ENCODE measurements at places on chromosomes 13 and 19.

DNA sequence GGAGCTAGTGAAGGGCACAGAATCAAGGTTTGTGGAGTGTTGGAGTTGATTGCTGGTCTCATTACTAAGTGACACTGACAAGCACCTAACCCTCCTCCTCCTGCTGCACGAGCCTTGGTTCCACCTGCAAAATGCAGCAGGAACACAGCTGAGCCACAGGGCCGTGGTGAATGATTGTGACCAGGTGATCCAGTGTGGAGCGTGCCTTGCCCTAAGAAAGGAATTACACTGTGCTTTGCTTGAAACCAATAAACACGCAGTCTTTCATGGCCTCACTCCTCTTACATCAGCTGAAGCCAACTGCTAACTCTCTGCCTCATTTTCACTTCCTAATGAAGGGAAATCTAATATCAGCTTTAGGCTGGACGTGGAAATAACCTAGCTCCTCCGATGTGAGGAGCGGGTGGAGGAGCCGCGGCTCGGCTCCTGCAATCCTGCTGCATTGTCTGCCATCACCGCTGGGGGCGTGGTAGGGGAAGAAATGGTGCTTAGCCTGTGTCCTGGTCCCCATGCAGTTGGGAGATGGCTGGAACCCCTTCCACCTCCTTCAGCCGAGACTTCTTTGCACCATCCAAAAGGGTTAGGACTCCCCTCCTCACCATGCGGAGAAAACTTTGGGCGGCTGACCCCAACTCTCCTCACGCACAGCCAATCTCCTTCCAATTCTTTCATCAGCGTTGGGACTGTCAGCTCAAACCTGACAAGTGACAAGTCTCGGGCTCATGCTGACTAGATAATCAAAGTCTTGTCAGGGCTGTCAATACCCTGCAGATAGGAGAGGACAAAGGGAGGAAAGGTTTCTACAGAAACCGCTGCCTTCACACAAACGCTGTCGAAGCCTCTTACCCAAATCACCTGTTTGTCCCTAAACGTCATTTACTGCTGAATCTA, 427.9 kb downstream of the ZNF536 start:
- peak; percentile 30 for DNase-seq

DNA sequence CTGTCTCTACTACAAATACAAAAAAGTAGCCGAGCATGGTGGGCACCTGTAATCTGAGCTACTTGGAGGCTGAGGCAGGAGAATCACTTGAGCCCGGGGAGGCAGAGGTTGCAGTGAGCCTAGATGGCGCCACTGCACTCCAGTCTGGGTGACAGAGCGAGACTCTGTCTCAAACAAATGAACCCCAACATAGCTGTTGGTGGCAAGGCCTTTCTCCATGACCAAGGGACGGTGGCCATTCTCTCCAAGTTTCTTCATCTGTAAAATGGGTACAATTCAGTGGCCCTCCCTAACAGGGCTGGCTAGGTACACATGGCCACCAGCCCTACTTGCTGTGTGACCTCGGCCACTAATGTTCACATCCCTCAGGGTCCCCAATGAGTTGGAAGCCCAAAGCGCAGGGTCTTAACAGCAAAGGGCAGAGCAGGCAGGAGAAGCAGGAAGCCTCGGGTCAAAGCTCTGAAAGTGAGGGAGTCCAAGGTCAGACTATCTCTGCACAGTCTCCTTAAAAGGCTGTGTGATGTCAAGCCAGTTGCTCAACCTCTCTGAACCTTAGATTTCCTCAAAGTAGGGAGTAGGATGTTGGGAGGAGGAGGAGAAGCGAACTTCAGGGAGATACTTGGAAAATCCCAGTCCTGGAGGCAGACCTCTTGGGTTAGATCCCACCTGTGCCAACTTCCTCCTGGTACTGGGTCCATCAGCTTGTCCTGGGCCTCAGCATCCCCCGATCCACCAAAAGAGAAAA, 2.7 kb downstream of the JUND start:
- no peak for DNase-seq

DNA sequence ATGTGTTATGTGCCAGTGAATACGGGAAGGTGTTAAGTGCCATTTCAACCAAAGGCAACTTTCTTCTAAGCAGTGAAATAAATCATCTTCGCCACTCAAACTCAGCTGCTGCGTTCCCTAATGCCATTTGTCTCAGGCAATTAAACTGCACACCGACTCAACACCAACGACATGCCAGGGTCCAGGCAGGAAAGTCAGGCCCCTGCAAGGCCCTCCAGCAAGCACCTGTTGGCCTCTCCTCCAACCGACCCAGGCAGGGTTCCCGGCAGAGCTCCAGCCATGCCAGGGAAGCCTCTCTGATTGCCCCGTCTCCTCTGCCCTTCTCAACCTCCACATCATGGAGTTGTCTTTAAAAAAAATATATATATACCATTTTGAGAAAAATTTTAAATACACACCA, 21.8 kb downstream of the SAFB2 start:
- peak; percentile 33 for DNase-seq

DNA sequence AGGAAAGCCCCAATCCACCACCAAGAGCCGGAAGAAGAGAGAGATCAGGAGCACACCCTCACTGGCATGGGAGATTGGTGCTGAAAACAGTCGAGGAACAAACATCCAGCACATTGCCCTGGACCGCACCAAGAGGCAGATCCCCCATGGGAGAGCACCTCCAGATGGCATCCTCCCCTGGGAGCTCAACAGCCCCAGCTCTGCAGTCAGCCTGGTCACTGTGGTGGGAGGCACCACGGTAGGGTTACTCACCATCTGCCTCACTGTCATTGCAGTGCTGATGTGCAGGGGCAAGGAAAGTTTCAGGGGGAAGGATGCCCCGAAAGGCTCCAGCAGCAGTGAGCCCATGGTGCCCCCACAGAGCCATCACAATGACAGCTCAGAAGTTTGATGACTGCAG, 110.2 kb downstream of the STOML3 start:
- no peak for DNase-seq

- DNase-seq = no peak
Observed at GRCh38 chr13:95295026-95295425, 6.2 kb downstream of the ABCC4 start.

DNA sequence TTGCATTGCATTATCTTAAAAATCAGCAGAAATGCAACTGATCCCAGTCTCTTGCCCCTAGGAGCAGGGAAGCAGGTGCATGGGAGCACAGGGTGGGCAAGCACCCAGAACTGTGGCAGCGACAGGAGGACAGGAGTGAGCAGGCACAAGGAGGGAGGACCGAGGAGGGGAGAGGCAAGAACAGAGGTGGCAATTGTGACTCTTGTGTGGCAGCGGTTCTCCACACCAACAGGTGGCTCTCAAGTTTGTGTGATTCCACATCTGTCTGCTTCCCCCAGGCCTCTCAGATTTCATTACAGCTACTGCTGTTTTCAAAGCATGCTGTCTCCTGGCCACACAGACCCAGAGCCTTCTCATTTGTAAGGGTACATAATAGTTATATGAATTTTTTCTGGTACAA, 108.5 kb downstream of the STK24 start:
- DNase-seq = no peak

DNA sequence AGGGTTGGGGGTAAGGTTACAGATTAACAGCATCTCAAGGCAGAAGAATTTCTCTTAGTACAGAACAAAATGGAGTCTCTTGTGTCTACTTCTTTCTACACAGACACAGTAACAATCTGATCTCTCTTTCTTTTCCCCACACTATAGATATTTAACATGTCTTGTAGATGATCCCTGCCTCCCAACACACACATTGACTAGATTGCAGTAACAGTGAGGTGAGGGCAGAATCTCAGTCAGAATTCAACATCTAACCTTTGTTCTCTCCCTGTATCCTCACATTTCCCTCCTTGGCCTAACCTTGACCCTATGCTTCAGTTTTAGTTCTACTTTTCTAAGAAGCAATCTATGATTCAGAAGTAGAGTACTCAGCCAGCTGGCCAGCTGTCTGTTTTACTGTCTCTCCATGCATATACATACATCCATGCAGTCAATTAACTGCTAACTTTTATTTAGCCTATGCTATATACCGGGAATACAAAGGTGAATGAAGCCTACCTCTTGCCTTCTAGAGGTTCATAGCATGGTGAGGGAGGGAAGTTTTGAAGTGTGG, 18.1 kb downstream of the DNAJC15 start:
- DNase-seq = no peak

DNA sequence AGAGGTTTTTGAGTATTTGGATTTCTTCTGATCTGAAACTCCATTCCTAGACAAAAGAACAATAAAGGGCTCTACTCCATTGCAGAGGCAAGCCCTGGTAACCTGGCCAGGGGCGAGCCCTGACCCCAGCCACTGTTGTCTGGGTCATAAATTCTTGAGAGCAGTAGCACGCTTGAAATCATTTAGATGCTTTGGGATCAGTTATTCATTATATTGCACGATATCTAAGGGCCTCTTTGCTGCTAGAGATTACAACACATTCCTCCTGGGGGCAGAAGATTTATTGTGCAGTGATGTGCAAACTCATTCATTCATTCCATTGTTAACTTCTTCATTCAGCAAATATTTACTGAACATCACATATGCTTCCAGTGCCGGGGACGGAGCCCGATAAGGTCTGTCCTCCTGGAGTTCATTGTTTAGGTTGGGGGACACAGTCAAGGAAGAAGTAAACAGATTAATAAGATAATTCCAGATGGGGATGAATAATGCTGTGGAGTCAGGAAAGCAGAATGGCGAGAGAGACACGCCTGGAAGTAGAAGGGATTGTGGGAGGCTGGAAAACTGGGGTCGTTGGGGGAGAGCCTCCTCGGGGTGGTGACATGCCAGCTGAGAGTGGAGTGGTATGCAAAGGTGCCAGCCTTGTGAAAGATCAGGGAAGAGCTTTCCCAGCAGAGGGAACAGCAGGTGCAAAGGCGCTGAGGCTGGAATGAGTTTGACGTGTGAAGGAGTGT, 34.9 kb downstream of the SIPA1L3 start:
- no peak for DNase-seq

DNA sequence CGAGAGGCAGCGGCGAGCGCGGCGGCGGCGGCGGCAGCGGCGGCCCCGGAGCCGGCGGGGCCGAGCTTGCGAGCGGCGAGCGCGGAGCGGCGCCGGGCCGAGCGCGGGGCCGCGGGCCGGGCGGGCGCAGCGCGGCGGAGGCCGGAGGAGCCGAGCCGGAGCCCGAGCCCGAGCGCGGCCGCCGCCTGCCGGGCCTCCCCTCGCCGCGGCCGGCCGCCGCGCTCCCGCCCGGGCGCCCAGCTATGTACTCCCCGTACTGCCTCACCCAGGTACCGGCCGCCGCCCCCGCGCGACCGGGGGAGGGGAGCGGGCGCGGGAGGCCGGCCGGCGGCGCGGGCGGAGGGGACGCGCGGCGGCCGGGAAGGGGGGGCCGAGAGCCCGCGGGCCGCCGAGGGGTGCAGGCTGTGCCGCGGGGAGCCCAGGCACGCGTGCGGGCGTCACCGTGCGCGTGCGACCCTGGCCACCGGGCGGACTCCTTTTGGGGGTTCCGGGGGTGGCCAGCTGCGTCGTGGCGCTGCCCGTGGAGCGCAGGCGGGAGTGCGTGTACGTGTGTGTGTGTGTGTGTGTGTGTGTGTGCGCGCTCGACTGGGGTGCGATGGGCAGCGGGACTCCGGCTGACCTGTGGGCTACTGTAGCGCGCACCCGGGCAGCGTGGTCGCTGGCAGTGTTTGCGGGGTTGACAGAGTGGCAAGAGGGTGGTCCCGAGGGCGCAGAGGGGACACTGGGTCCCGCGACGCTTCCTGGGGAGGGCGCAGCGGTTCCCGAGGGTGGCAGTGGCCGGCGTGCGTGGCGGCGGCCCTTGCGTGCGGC, 526 bp downstream of the NFIX start:
- peak; percentile 35 for DNase-seq

DNA sequence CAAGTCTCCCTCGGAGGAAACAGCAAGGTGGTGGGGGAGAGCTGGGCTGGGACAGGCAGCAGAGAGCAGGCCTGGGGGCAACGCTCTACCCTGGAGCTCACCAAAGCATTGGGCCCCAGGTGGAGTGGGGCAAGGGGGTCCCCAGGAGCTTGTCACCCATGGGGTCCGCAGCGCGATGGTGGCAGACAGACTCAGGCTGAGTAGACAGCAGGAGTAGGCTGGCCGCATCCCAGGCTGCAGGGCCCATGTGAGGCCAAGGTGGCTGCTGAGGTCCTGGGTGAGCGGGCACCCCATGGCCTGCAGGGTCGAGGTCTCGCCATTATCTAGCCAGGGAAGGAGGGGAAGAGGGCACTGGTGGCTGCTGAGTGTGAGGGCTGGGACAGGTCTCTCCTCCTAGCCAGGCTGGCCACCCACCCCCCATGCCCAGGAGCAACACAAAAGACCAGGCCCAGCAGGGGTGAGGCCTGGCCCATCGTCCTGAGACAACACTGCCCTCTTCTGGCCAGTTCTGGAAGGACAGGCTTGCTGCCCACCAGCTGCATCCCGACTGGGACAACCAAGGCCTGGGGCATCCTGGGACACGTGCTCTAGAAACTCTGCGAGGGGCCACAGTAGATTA, 33.1 kb downstream of the CEBPG start:
- peak; percentile 84 for DNase-seq

DNA sequence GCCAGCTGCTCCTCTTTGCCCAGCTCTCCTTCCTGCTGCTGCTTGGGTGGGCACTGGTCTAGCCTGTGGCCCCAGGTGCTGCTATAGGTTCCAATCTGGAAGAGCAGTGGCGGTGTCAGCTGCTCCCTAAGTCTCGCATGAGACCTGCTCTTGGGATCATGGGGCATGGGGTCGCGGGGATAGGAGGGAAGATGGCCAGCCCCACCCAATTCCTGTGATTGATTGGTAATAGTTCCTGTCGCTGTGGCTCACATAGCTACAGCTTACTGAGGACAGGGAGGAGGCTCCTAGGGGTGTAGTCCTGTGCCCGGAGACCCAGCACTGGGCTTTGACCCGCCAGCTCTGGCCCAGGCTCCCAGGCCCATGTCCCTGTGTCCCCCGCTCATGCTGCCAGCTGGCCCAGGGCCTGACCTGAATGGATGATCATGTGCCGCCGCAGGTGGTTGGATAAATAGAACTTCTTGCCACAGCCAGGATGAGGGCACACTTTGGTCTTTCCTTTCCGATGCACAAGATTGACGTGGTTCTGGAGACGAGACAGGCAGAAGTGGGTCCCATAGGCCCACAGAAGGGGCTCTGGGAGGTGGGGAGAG, 4.5 kb upstream of the ELAVL3 start:
- no peak for DNase-seq

DNA sequence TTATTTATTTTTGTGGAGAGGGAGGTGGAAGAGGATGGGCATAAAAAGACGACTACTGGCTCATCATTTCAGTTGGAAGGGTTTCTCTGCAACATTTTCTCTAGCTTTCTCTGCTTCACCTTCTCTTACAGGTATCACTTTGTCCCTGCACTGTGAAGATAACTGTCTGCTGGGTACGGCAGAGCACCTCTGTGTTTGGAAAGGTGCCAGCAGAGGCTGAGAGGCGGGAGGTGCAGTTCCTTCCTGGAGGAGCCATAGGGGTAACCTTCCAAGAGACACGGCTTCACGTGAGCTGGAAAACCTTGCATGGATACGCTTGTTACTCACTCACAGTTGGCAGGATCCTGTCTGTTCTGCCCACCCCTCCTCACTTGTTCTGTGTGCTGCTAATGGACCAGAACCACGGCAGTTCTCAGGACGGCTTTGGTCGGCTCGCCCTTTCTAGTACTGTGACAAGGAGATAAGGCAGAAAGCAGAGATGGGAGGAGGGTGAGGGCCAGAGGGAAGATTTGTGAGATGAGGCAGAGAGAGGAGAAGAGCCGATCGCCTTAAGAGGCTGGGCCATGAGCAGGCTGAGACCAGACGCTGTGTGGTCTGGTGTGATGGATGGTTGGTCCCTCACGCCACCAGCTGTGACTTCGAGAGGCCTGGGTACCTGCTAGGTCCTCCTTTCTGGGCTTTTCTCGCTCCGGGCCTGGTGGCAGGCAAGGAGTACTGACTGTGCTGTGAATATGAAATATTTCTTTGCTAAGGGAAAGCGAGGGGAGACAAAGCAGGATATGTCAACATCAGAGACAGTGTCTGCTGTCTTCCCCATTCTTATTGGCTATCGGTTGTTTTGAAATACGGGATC, 66.8 kb downstream of the MRPL57 start:
- no peak for DNase-seq

- peak; percentile 41 for DNase-seq
Observed at GRCh38 chr19:45764945-45765701, 3.9 kb downstream of the SIX5 start.
